ENCODE measurements at places on chromosomes 4 and X.

DNA sequence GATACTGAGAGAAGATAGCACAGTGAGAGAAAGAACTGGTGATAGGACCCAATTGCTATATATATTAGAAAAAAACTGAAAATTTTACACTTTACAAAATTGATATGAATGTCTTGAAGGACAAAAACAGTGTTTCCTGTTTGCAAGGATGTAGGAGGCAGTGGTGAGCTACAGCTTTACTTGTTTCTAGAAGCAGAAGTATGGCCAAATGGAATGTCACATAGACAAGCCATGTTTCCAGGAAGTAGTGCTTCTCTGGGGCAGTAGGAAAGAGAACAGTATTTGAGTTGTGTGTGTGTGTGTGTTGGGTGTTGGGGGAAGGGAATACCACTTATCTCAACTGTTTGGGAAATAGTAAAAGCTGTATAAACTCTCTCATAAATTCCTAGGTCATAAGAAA, 60.9 kb upstream of the IBSP start:
- no peak for DNase-seq

- no peak for DNase-seq
Observed at GRCh38 chr4:128718768-128719167, 90.7 kb upstream of the JADE1 start.

- DNase-seq: no peak
Observed at GRCh38 chrX:106144755-106145639, 23.1 kb upstream of the PWWP3B start.

DNA sequence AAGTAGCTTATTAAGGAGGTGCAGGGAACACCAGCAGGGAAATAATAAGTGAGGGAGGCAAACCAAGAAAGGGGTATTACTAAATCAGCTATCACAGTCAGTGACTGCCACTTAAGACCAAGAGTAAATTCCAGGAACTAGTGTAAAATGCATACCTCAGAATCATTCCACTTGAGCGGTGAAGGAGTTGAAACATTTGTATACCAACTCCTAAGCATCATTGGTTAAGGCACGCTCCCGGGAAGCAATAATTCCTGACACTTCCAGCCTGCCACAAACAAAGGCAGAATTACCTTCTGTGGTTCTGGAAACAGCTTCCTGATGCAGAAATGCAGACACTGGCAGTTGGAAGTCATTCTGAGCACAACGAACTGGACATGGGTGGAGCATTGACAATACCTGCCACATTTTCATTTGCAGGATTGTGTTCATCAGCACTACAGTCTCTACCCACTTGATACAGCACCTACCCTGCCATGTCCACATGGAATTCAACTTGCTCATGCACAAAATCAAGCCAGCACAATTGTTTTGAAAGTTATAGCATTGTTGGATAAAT, 82.1 kb downstream of the PPP1R2C start:
- no peak for DNase-seq

GRCh38 chr4:139872274-139872673, 206.7 kb downstream of the MGST2 start:
- DNase-seq: no peak

- no peak for DNase-seq
Observed at GRCh38 chrX:149453030-149453429, 52.1 kb downstream of the IDS start.
